ENCODE measurements at places on chromosomes 1 and 21.

DNA sequence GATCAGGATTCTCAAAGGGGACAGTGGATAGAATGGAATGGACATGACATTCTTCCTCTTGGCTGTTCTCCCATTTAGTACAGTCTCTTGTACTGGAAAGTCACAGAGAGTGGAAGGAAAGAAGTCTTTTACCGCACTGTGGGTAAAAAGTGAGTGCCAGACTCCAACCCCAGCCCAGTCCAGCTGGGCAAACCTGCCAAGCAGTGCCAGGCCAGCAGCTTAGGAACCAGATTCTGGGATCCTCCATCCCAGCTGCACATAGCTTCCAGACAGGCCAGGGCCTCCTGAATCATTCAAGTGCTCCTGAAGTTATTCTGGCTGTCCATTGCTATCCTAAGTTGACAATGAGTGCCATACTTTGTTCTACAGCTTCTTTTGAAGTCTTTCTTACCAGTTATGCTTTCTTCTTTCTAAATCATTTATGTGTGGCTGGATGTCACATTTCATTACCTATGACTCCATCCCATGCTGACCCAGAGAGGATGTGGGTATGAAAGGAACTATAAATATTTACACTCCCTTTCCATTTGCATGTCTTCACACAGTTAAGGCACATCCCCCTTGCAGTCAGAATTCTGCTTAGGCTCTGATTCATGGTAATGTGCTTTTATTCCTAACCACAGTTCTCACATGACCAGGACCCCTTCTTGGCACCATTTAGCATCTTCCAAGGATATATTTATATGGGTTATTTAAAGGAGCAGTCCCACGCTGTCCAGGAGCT lies 88.9 kb downstream of the AK5 start:
- DNase-seq = no peak

DNA sequence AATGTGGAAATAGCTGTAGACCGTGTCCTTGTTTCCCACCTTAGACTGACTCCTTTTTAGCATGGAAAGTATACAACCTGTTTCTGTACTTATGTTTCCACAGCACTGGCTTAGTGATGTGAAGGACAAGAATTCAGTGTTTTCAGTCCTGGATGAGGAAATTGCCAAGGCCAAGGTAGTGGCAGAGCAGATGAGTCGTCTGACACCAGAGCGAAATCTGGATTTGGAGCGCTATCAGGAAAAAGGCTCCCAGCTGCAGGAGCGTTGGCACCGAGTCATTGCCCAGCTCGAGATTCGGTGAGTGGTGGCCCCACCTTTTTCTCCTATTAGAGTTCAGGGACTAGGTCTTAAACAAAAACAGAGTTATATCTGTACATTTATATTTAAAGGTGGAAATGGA lies 112.6 kb downstream of the MACF1 start:
- no peak for DNase-seq

- DNase-seq = no peak
Measured at GRCh38 chr1:161801955-161802354, 35.8 kb downstream of the ATF6 start.

DNA sequence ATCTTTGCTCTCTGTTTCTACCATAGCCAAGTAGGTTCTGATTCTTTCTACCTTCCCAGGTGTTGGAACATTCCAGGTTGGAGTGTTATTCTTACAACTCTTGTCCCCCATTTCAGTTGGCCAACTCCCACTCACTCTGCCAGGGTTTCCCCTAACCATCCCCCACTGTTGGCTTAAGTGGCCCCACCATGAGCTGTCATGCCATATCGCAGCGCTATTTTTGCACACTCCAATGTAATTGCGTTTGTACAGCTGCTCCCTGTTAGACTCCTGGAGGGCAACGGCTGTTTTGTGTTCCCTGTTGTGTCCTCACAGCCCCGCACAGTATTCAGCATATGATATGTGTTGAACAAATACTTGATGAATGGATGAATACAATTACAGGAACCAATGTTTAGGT lies 117.7 kb upstream of the ETS2 start:
- no peak for DNase-seq

- peak; percentile 49 for DNase-seq
Measured at GRCh38 chr1:32753532-32754316, 51.2 kb upstream of the SYNC start.

- no peak for DNase-seq
Measured at GRCh38 chr1:76854255-76854654, 13.0 kb upstream of the ST6GALNAC5 start.

GRCh38 chr1:18535391-18536210 lies 54.9 kb downstream of the KLHDC7A start:
- no peak for DNase-seq

GRCh38 chr1:40344597-40344996 lies 27.5 kb upstream of the COL9A2 start:
- no peak for DNase-seq

- DNase-seq = no peak
Measured at GRCh38 chr1:30950053-30950452, 41.5 kb upstream of the SDC3 start.

DNA sequence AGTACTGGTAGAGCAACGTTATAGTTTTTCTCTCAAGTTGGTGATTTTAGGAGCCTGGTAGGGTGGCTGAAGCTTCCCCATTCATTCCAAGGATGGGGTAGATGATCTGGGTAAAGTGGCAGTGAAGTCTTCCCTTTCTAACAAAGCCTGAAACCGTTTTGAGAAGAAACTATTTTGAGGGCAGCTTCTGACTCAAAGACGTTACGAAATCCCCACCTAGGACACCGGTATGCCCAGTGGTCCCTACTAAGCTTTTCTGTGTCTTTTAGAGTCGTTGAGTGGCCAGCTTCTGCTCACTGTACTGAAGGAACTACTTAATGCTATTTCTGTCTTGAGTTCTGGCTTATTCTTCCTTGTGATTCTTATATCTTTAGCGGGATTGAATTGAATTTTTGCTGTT lies 1.4 kb downstream of the WDTC1 start:
- no peak for DNase-seq

DNA sequence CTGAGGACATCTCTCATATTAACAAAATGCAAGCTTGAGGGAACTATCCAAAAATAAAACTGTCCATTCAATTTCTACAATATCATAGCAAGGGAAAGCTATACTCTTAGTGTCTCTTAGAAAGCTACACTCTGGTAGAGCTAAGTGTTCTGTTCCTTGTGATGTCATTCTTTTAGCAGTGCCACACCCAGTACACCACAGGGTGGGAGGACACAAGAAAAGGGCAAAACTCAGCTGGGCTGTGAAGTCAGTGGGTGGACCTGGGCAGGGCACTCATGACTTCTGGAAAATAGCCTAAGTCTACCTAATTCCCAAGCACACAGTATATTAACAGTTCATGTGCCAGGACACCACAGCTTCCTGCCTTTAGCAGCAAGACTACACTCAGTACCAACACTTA lies 42.2 kb upstream of the TNFSF4 start:
- no peak for DNase-seq

DNA sequence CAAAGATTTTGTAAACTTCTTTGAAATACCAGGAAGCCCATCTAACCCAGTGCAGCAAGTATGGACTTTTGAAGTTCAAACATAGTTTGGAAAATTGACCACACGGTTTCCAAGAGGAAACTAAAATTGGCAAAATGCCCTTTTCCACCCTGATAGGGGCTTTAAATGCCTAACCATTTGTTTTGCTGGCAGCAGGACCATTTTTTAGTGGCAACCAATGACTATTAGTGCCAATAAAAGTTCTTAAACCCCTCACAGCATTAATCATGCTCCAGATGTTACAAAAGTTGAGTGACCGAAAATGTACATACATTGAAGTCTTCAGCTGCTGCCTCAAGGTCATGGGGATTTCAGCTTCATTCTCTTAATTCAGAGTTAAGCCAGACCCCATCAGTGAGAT lies 46.4 kb upstream of the ENAH start:
- no peak for DNase-seq

- no peak for DNase-seq
Measured at GRCh38 chr1:84347932-84348555, 46.5 kb downstream of the SAMD13 start.

GRCh38 chr1:13908128-13908527 lies 208.1 kb downstream of the PRDM2 start:
- DNase-seq = no peak

GRCh38 chr1:210582205-210582970 lies 253.7 kb downstream of the HHAT start:
- DNase-seq = no peak

GRCh38 chr1:172613294-172613693 lies 45.6 kb upstream of the FASLG start:
- no peak for DNase-seq

- DNase-seq = no peak
Measured at GRCh38 chr21:39661121-39661520, 48.4 kb downstream of the B3GALT5 start.

GRCh38 chr21:34688145-34688544 lies 19.4 kb downstream of the CLIC6 start:
- DNase-seq = no peak

DNA sequence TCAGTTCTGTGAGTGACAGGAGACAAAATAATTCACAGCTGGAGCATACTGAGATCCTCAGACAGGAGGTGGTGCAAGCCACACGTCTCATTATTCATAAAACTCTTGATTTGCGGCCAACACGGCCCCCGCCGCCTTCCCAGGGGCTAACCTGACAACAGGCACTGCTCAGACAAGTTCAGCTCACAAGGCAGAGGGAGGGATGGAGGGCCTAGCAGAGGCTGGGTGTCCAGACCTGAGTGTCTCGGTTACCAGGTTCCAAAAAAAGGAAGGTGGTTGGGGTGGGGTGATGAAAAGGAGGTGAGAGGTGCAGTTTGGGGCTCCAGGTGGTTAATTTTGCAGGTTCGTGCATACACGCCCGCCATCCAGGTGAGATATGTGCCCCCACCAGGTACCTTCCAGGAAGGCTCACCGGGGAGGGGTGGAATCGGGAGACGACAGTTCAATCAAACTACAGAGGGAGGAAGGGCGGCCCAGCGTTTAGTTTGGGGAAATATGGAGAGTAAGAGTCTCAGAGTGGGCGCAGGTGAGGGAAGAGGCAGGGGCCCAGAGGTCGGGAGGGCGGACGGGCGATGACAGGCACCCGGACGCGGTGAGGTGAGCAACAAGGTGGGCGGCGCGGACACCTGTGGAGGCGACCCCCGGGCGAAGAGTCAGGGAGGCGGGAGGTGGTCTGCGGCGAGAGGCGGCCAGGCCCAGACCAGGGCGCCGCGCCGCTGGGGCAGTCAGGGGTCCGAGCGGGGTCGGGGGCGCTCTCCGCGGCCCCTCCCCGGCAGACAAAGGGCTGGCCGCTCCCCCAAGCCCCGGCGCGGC lies 629 bp downstream of the CTNNBIP1 start:
- peak; percentile 32 for DNase-seq

DNA sequence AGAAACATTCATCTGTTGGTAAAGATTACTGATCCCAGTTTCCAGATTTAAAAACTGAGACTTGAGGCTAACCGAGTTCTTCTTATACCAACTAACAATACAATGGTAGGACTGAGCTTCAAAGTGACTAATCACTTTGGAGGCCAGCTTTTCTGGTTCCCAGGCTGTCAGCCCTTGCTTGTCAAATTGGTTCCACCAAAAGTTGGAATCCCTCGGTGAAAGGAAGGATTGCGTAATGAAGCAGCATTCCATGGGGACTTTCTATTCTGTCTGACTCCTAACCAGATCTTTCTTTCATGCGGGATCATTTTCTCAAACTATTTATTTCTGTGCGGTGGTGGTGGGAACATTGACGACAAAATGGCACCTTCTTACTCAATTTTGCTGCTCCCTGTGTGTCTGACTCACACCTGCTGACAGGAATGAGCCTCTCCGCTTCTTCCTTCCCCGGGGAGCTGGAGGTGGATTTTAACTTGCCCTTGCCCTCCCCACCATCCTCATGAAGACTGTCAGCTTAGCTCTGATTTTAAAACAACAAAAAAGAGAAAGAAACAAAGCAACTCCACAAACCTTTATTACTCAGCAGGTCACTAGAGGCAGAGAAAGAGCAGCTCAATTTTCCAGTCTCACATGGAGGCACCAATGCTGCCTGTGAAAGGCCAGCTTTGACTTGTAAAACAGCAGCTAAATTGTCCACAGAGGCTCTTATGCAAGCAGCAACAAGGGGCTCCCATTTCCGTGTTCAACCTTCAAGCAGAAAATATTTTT lies 32.9 kb upstream of the RASAL2 start:
- no peak for DNase-seq

DNA sequence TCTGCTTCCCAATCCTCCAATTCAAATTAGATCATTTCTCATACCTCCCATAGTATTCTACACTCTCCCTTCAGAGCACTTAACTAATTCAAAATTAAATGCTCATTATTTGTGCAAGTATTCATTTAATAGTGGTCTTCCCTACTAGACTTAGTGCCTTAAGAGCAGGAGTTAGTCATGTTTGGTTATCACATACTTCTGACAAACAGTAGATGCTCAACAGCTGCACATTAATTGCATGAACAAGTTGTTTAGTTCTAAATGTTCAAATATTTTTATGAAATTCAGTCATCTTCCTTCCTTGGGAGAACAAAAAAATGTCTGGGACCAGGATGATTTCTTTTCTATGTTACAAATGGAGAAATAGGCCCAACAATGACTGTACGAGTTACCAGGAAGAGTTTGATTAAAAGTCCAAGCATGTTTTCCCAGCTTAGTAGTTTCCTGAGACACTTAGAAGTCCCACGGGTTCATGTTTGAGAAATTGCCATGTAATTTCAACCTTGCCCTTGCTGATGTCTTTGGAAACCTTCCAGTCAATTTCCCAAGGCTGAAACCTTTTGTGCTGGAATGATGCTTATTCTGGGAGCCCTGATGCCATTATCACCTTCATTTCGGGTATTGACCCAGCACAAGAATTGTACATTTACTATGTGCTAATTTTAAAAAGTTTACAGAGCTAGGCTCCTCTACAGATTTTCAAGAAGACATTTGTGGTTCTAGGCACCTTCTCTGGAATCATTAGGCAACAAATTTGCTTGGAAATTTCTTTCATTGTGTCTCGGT lies 437.9 kb upstream of the PLXNA2 start:
- DNase-seq = no peak

- no peak for DNase-seq
Measured at GRCh38 chr1:198669023-198669698, 30.3 kb downstream of the PTPRC start.

GRCh38 chr1:43716559-43717281 lies 9.4 kb downstream of the ST3GAL3 start:
- no peak for DNase-seq

- DNase-seq = no peak
Measured at GRCh38 chr1:89754518-89754917, 66.3 kb upstream of the LRRC8D start.

Measured in stimulated activated CD4-positive, alpha-beta T cell treated with anti-CD3 and anti-CD28 coated beads, Interleukin-2, amount 100 ng/mL, for 48 hours (primary cell).